ENCODE measurements at places on chromosomes 5 and 9.

- DNase-seq: no peak
Observed at GRCh38 chr9:121441165-121441564, 58.5 kb downstream of the GGTA1 start.

- DNase-seq: no peak
Observed at GRCh38 chr9:126959336-126959735, 44.8 kb downstream of the RALGPS1 start.

GRCh38 chr5:79800979-79801827, 111.6 kb downstream of the CMYA5 start:
- peak; percentile 19 for DNase-seq

- DNase-seq: peak; percentile 4
Observed at GRCh38 chr9:1018121-1018520, 32.0 kb upstream of the DMRT2 start.

- DNase-seq: no peak
Observed at GRCh38 chr5:113194591-113194990, 218.0 kb downstream of the DCP2 start.

- DNase-seq: no peak
Observed at GRCh38 chr5:129018837-129019236, 53.5 kb downstream of the SLC27A6 start.

- DNase-seq: no peak
Observed at GRCh38 chr9:97506787-97507186, 5.3 kb downstream of the TMOD1 start.

- peak; percentile 98 for DNase-seq
Observed at GRCh38 chr9:115022760-115023434, 92.5 kb upstream of the TNFSF8 start.

DNA sequence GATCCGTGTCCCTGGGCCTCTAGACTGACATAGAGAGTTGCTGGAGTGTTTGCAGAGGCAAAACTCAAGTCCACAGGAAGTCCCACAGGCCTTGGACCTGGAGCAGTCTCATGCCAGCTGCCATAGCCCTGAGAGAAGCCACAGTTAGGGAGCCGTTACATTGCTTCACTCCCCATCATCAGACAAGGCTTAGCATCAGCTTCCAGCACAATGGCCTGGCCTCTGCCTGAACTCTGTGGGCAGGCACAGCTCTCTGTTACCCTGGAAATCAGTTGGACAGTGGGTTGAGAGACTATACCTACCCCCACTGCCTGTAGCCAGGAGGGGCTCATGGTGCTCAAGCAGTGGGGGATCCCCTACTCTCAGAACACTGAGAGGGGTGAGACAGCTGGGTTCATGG, 16.2 kb upstream of the C9orf72 start:
- DNase-seq: no peak

GRCh38 chr5:9438596-9439354, 107.1 kb downstream of the SEMA5A start:
- no peak for DNase-seq

GRCh38 chr9:20478786-20479185, 143.5 kb downstream of the MLLT3 start:
- DNase-seq: no peak

GRCh38 chr5:17966640-17967402, 332.6 kb downstream of the TAF11L14 start:
- DNase-seq: no peak

- DNase-seq: peak; percentile 72
Observed at GRCh38 chr9:115673599-115673998, 480.0 kb upstream of the PAPPA start.

DNA sequence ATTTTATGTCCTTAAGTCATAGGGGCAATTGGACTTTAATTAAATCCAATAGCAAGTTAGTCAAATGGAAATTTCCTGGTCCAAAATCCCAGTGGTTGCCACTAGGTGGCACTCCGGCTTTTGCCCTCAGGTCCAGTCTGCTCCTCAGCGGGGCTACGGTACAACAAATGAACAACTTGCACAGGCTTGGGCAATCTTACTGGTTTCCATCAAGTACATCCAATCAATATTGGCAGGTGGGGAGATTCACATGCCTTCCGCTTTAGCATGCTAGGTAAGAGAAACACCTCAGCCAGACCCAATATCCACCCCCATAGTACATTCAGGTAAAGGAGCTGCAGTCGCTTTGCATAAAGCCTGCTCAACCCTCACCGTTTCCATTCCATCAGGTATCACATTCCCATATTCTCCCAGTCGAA, 6.3 kb upstream of the MXD3 start:
- peak; percentile 77 for DNase-seq

DNA sequence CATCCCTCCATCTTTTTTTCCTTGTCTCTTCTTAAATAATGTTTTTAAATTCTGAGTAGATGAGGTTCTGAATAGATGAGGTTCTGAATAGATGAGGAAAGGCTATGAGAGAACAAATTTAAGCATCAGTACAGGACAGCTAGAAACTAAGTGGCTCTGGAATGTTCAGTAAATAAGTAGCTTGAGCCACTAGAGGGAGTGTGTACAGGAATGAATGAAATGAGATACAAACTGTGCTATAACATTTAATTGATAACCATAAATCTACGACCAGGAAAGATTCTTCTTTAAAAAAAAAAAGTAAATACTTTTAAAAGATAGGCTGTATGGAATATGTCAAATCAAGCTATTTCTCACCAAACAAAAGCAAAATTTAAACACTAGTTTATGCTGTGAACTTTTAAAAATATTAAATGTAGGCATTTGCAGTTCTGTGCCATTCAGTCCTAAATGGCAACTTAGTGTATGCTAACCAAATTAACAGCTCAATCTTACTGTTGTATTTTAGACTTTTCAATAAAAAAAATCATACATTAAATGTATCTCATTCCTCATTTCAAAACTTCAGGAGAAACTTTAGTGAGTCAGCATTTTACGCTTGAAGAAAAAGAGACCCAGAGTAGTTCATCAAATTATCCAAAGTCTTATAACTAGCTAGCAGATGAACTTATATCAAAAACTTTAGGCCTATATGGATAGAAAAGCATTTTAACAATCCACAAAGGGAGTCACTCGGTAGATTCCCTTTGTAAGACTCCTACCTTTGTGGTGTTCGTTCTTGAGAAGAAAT, 70.4 kb upstream of the SNX2 start:
- peak; percentile 61 for DNase-seq

- peak; percentile 10 for DNase-seq
Observed at GRCh38 chr5:146003852-146004251, 67.5 kb downstream of the SH3RF2 start.

DNA sequence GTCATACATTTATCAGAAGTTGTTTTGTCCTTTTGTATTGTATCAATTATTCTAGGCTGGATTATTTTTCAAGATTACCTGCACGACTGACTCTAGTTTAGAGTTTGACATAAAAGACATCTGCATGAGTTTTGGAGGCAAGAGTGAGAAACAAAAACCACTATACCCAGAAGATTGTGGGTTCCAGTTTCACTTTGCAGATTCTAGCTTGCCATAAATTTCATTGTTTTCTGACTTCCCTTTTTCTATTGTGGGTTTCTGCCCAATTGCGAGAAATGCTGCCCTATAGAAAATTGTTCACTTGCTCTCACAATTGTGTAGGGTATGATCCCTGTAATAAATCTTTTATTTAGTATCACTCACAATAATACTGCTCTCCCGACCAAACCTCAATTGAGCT, 1043.4 kb upstream of the CDH10 start:
- no peak for DNase-seq

DNA sequence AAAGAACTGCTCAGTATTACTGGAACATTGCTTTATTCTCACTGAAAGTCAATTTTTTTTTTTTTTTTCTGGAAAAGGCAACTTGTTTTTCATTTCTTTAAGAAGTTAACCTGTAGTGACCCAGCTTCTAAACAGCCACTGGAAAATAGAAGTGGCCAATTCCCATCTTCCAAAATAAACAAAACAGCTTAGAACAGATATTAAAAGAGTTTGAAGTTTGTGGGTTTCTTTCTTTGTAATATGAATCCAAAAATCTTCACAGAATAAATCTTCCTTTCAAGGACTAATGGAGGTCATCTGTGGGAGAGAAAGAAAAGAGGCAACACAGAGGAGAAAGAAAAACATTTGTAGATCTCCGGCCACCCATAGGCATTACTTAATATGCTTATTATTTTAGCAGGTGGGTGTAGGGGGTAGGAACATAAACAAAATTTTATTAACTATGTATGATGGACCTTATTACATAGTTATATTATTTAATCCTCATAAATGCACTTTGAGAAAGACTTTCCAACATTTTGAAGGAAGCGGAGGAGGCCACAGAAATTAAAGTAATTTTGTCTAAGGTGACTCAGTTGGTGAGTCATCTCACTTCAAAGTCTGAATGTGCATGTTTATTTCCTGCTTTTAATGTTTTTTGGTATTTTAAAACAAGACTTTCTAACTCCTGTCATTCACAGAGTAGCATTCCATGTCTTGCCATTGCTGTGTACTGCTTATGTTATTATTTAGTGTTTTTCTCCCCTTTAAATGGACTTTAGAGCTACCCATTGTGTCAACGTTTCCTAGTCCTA, 1791.8 kb upstream of the WWC1 start:
- DNase-seq: no peak

- DNase-seq: no peak
Observed at GRCh38 chr9:136590821-136591752, 45.2 kb upstream of the NOTCH1 start.

DNA sequence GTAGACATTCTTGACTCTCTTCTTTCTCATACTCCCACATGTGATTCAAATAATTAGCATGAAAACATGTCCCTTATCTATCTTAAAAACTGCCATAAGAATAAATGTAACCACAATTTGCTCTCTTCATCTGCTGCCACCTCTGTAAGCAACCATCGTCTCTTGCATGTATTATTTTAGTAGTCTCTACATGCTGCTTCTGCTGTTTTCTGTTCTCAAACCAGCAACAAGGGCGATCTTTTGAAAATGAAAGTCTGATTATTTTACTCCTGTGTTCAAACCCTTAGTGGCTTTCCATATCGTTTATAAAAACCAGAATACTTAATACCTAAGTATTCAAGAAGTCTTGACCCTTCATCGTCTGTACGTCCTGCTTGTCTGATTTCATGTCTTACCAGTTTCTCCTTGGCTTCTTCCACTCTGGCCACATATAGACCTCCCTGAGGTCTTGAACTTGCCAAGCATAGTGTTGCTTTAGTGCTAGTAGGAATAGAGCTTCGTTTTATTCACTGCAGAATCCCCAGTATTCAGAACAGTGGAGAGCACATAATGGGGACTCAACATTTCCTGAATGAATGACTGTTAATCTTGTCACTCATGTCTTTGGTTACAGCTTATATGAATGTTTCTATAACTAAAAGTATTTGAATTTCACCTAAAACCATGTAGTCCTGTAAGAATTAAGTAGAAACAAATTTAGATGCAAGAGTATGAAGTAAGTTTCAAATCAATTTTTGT, 10.6 kb downstream of the CDC42SE2 start:
- DNase-seq: no peak

DNA sequence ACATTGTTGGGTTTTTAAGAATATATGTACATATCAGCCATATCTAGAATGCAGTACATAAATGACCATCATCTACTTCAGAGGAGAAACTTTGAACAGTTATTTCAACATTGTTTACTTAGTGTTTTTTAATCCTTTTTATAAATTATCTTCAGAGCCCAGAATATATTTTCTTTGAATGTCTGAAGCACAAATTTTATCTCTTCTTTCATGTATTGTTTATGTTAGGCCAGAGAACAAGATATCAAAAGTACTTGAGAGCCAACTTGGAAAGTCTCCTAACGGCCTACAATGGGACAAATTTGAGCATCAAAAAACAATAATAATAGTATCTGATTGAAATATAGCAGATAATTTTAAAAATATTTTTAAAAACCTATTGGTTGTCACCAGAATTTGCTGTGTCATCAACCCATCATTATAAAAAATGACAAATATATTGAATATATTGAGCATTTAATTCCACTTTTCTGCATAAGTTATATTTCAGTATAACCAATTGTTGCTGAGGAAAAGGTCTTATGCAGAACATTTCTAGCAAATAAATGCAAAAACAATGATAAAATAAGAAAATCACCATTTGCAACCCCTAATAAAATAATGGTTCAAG, 67.5 kb upstream of the CCNG1 start:
- no peak for DNase-seq

- no peak for DNase-seq
Observed at GRCh38 chr9:114947058-114947457, 16.7 kb upstream of the TNFSF8 start.

DNA sequence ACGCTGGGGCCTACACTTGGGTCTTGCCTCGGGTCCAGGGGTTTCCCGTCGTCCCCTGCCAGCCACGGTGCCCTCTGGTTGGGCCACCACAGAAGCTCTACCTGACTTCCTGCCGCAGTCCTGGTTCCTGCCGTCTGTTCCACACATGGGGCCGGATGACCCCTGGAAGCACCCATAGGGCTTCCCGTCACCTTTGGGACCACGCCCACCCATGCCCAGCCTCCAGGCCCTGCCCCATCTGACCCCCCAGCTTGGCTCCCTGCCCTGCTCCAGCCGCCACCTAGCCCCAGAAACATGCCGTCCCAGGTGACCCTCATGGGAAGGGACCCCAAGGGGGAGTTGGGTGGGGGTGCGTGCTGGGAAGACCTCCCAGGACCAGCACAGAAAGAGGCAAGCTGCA, 13.7 kb downstream of the MRPL36 start:
- DNase-seq: no peak

DNA sequence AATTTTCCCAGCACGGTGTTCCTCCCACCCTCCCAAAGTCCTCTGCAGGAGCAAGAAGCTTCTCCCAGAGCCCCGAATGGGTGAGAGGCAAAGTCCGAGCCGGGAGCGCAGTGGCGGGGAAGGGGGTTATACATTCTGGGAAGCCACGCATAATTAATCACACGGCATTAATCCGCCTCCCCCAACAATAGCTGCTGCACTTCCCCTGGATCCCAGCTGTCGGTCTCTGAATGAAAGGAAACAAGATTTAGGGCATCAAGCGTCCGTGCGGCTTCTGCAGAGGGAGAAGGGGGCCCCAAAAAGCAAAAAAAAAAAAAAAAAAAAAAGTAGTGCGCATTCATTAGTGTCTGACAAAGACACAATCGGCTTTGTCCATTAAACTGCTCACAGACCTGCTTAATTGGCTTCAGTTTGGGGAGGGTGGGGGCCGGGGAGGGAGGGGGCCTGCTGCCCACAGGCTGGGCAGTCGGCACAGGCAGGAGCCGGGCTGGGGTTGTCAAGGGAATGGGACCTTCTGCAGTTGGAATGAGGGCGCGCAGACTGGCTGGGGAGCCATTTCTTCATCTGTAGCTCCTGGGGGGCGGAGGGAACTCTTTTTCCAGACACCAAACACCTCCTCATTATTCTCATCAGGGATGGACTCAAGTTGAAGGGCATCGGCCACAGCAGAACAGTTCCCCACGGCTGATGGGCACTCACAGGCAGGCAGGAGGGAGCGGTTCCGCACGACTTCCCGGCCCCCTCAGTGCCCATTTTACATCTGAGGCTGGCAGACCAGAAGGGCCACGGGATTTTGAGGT, 3.4 kb downstream of the NOTCH1 start:
- DNase-seq: no peak

DNA sequence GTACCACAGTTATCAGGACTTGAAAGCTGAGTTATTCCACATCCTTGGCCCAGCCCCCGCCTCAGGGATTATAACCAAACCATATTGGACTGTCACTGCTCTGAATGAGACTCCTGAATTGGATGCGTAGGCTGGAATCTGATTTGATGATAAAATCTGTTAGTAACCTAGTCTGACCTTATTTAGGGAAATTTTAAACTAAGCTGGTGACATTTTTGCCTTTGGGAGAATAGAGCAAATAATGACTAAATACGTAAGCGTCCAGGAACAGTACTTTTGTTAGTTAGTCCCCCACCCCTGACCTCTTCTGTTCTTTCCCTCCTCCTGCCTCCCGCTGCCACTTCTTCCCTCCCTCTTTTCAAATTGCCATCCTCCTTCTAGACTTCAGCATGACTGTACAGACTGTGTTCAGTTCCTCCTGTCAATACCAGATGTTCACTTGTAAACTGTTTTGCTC, 92.6 kb downstream of the TLE4 start:
- DNase-seq: no peak
